Activated T-helper 2 cell treated with anti-CD3 and anti-CD28 coated beads, Interferon-gamma antibody, Interleukin-2, Interleukin-4, amounts not matched to agents 10 μg/mL and 5 μg/mL and 100 μg/mL, durations not matched to agents 14 hours and 24 hours and 36 hours (primary cell): ENCODE measurements at places on chromosomes 5 and 9. TPM values are rescaled to one million over a fixed set of nuclear protein-coding genes. Genes with fewer than 3 reads are reported as not detected.

The GDNF gene
- 0.60 TPM in 1 of 2 replicates, not detected in the other for total RNA-seq

The DAB2IP gene
- 0.02 TPM in 1 of 2 replicates, not detected in the other for total RNA-seq

The PCDHGA9 gene
- total RNA-seq = 0.23 and 0.32 TPM in 2 replicates

The ASPN gene
- total RNA-seq = not detected in 2 replicates

The RANBP3L gene
- total RNA-seq = not detected in 2 replicates

The CYLC2 gene
- total RNA-seq = not detected in 2 replicates

The SLC26A2 gene
- total RNA-seq = 7.7 and 8.0 TPM in 2 replicates

The HAVCR2 gene
- total RNA-seq = 48.6 and 50.5 TPM in 2 replicates

The ZDHHC11 gene
- total RNA-seq = 10.5 and 11.9 TPM in 2 replicates

- H3K27ac ChIP-seq = peak overlapping the region; percentile 96
- H3K4me3 ChIP-seq = no peak overlapping the region
- no peak for DNase-seq
- no peaks in the 10 kb centered on the region for H3K27me3 ChIP-seq
- H3K36me3 ChIP-seq = peaks cover 55% of the 10 kb centered on the region
These were observed 286.1 kb downstream of the ARHGAP26 start for GRCh38 chr5:143056339-143056704.

GRCh38 chr5:61748121-61748520, 416.1 kb downstream of the ZSWIM6 start:
- H3K4me1 ChIP-seq = no peaks in the 10 kb centered on the region
- no peak for DNase-seq
- no peaks in the 10 kb centered on the region for H3K27me3 ChIP-seq
- H3K4me3 ChIP-seq = no peak overlapping the region

DNA sequence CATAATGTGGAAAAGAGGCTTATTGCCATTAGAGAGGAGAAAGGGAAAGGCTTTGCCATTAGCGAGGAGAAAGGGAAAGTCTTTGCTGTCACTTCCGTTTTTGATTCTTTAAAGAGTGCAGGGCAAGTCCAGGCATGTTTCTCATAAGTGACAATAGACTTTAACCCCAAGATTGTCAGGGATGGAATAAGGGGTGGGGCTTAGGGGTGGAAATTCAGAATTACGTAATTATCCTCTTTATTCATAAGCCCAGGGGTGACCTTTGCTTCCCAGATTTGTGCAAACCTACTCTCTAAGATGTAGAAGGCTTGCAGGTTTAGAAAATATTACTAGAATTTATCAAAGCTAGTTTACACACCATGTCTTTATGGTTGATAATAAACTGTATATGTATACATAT, 2.3 kb upstream of the PLK2 start:
- no peak overlapping the region for H3K4me3 ChIP-seq
- H3K27me3 ChIP-seq = peaks cover 21% of the 10 kb centered on the region
- H3K27ac ChIP-seq = no peak overlapping the region
- H3K4me1 ChIP-seq = peaks cover 23% of the 10 kb centered on the region
- no peaks in the 10 kb centered on the region for H3K36me3 ChIP-seq
- DNase-seq = no peak

GRCh38 chr9:18857334-18857733, 175.7 kb downstream of the SAXO1 start:
- no peak overlapping the region for H3K27ac ChIP-seq
- no peaks in the 10 kb centered on the region for H3K27me3 ChIP-seq
- no peaks in the 10 kb centered on the region for H3K36me3 ChIP-seq
- no peak overlapping the region for H3K4me3 ChIP-seq
- no peaks in the 10 kb centered on the region for H3K4me1 ChIP-seq
- DNase-seq = no peak

GRCh38 chr9:28805197-28805596, 1231.9 kb upstream of the C9orf72 start:
- no peak overlapping the region for H3K4me3 ChIP-seq
- no peak overlapping the region for H3K27ac ChIP-seq
- H3K27me3 ChIP-seq = no peaks in the 10 kb centered on the region
- H3K4me1 ChIP-seq = no peaks in the 10 kb centered on the region

DNA sequence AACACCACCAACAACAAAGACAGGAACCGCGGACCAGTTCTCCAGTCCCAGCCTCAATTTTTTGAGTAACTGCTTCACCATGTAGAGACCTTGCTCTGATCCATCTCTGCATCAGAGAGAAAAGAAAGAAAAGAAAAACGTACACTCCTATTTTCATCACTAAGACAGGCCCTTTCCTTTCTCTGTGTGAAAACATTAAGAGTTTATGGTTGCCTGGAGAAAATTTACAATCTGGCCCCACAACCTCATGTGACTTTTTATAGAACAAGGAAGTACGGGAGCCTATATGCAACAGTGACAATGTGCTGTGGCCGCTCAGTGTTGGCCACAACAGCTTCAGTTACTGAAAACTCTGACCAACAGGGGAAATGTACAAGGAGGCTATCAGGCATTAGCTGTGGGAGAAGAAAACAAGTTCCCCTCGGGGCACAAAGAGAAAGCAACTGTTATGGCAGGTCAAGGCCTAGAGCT, 272.9 kb upstream of the PTGER4 start:
- peaks cover 82% of the 10 kb centered on the region for H3K4me1 ChIP-seq
- no peaks in the 10 kb centered on the region for H3K27me3 ChIP-seq
- peak overlapping the region; percentile 99 for H3K27ac ChIP-seq

DNA sequence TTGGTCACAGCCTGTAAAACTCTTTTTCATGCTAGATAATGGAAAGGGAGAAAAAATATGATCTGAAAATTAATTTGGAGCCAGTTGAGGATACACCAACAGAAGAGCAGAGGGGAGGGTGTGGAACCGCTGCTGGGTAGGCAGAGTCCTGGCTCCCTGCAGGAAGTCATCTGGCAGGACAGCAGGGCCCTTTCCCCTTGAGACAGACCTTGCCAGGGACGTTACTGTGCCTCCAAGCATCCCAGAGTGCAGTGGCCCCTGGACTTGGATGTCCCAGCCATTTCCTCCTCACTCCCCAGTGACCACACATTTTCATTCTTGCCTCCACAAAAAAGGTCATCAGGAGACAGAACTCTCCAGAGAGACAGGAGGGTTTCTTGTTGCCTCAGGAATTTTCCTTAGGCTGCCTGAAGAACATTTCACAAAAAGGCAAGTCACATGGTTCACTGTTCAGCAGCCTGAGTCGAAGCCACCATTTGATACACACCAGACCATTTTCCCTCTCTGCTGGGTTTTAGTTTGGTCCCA, 5.9 kb downstream of the TRPM3 start:
- H3K4me3 ChIP-seq = no peak overlapping the region
- DNase-seq = no peak
- H3K27me3 ChIP-seq = no peaks in the 10 kb centered on the region
- no peaks in the 10 kb centered on the region for H3K4me1 ChIP-seq

DNA sequence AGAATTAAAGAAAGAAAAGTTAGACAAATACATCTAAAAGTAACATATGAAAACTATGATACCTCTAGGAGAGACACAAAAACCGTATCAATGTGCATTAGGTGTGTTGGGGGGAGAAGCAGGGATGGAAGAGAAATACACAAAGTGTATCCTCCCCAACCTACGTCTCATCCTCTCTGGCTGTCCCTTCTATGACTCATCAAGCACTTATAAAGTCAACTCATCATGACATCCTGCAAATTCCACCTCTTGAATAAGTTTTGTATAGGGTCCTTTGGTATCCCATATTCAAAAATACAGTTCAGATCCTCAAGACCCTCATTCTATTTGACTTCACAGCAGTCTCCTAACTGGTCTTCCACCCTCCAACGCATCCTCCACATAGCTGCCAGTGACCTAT, 917.6 kb upstream of the DMAC1 start:
- H3K27me3 ChIP-seq = no peaks in the 10 kb centered on the region
- no peak overlapping the region for H3K4me3 ChIP-seq
- H3K27ac ChIP-seq = no peak overlapping the region
- no peaks in the 10 kb centered on the region for H3K36me3 ChIP-seq
- no peak for DNase-seq
- H3K4me1 ChIP-seq = no peaks in the 10 kb centered on the region

- no peak overlapping the region for H3K27ac ChIP-seq
- peaks cover 4% of the 10 kb centered on the region for H3K27me3 ChIP-seq
- no peak overlapping the region for H3K4me3 ChIP-seq
- H3K4me1 ChIP-seq = no peaks in the 10 kb centered on the region
These were observed 51.5 kb upstream of the ARL15 start for GRCh38 chr5:54361691-54362411.

DNA sequence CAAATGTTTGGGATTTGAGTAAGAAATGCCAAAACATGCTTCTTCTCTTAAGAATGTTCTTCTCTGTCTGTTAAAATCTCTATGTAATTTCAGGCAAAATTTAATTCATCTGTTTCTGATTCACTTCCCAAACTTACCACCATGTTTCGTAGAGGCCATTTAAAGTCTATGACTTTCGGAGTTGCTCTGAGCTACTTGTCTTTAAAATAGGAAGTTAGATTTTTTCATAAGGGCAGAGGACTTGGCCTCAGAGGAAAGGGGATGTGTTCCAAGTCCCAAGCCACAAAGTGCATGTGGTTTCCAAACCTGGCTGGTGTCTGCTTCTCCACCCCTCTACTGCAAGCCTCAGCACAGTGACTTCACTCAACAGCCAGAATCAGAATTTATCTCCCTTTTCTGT, 111.3 kb upstream of the ADRA1B start:
- no peaks in the 10 kb centered on the region for H3K36me3 ChIP-seq
- H3K27ac ChIP-seq = no peak overlapping the region
- H3K4me3 ChIP-seq = no peak overlapping the region
- no peak for DNase-seq
- peaks cover 2% of the 10 kb centered on the region for H3K4me1 ChIP-seq

GRCh38 chr5:83542839-83543238, 71.3 kb downstream of the VCAN start:
- H3K27me3 ChIP-seq = peaks cover 3% of the 10 kb centered on the region
- no peak overlapping the region for H3K27ac ChIP-seq
- H3K4me3 ChIP-seq = no peak overlapping the region

- H3K36me3 ChIP-seq = no peaks in the 10 kb centered on the region
- DNase-seq = no peak
- no peaks in the 10 kb centered on the region for H3K4me1 ChIP-seq
These were observed 795.0 kb downstream of the EFNA5 start for GRCh38 chr5:106875591-106876297.

- no peaks in the 10 kb centered on the region for H3K4me1 ChIP-seq
- no peaks in the 10 kb centered on the region for H3K27me3 ChIP-seq
- no peaks in the 10 kb centered on the region for H3K36me3 ChIP-seq
- no peak for DNase-seq
These were observed 147.7 kb downstream of the BARX1 start for GRCh38 chr9:93807166-93808074.

DNA sequence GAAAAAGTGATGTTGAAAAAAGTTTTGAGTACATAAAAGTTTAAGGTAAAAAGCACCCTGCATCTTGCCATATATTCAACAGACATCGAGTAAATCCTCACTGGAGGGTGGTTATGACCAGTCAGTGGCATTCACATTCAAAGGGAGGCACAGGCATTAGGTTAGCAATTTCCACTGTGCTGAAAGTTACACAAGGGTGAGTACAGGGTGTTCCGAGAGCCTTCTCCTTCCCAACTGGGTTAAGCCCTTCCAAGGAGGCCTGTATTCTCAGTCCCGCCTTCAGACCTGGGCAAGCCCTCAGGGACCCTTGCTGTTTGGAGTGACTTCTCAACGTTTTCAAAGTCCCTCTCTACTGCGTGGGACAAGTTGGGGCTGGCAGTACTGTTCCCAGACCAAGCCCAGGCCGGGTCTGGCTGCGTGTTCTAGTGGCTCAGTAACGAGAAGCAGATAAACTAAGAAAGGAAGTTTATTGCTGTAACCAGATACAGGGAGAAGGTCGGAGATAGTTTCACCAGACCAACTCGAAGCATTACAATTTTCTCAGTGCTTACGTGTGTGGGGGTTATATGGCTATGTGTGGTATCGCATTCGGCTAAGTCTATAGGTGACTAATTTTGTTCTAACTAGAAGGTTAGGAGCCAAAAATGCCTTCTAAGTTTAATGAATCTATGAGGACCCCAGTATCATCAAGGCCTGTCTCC, 13.0 kb upstream of the SETX start:
- H3K4me1 ChIP-seq = peaks cover 6% of the 10 kb centered on the region
- no peaks in the 10 kb centered on the region for H3K36me3 ChIP-seq
- H3K27ac ChIP-seq = no peak overlapping the region
- H3K27me3 ChIP-seq = no peaks in the 10 kb centered on the region

DNA sequence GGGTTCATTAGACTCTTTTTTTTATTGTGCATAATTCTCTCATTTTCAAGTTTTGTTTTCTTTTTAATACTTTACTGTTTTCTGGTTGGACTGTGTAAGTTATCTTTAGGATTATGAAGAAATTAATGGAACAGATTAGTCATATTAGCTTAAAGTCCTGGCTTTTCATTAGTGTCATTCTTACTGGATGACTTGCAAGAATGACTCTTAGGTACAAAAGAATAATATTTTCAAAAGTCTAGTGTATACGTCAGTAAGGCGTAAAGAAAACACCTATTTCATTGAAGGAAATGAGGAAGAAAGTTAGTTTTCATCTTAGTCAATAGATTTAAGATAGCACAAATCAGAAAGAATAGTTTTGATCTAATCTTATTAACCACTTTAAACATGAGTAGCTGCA, 20.4 kb downstream of the UHRF2 start:
- DNase-seq = no peak
- no peaks in the 10 kb centered on the region for H3K27me3 ChIP-seq
- peak overlapping the region; percentile 83 for H3K27ac ChIP-seq
- no peak overlapping the region for H3K4me3 ChIP-seq
- H3K4me1 ChIP-seq = peaks cover 53% of the 10 kb centered on the region
- H3K36me3 ChIP-seq = peaks cover 73% of the 10 kb centered on the region

GRCh38 chr5:175538576-175538975, 60.2 kb downstream of the SFXN1 start:
- no peak for DNase-seq
- peaks cover 39% of the 10 kb centered on the region for H3K4me1 ChIP-seq
- H3K4me3 ChIP-seq = no peak overlapping the region
- H3K36me3 ChIP-seq = peaks cover 11% of the 10 kb centered on the region

GRCh38 chr9:12993466-12993865, 218.6 kb downstream of the LURAP1L start:
- H3K4me3 ChIP-seq = no peak overlapping the region
- no peaks in the 10 kb centered on the region for H3K4me1 ChIP-seq
- DNase-seq = no peak
- no peaks in the 10 kb centered on the region for H3K27me3 ChIP-seq

DNA sequence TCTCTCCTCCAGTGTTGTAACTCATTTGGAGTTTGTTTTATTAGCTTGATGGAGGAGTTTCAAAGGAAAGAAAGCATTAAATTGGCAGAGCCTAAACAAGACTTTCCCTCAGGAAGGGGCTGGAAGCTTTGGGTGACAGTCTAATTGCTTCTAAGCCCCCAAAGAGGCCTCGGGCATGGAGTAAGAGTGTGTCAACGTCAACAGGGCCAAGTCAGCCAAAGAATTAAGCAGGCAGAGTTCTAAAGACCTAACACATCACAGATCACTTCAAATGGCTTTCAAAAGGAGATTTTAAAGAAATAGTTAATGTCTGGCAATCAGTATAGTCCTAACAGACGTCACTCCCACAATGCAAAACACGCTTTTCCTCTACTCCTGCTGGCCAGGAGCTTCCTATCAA, 234.5 kb downstream of the EFNA5 start:
- H3K4me3 ChIP-seq = no peak overlapping the region
- peaks cover 5% of the 10 kb centered on the region for H3K27me3 ChIP-seq

- no peaks in the 10 kb centered on the region for H3K27me3 ChIP-seq
- no peak for DNase-seq
- no peaks in the 10 kb centered on the region for H3K36me3 ChIP-seq
- H3K27ac ChIP-seq = no peak overlapping the region
- H3K4me1 ChIP-seq = no peaks in the 10 kb centered on the region
- no peak overlapping the region for H3K4me3 ChIP-seq
These were observed 896.9 kb upstream of the DMAC1 start for GRCh38 chr9:8696516-8696915.

GRCh38 chr5:106699796-106700195, 970.9 kb downstream of the EFNA5 start:
- no peak for DNase-seq
- H3K27ac ChIP-seq = no peak overlapping the region
- no peaks in the 10 kb centered on the region for H3K4me1 ChIP-seq

GRCh38 chr5:98519571-98519970, 253.9 kb upstream of the RGMB start:
- no peak overlapping the region for H3K27ac ChIP-seq
- H3K27me3 ChIP-seq = no peaks in the 10 kb centered on the region
